Effector memory CD8-positive, alpha-beta T cell (primary cell): ENCODE measurements at places on chromosomes 1 and 21.

- DNase-seq = no peak
Measured at GRCh38 chr1:114676115-114676514, 6.3 kb upstream of the DENND2C start.

GRCh38 chr1:24101796-24102586 lies 9.9 kb downstream of the MYOM3 start:
- no peak for DNase-seq

DNA sequence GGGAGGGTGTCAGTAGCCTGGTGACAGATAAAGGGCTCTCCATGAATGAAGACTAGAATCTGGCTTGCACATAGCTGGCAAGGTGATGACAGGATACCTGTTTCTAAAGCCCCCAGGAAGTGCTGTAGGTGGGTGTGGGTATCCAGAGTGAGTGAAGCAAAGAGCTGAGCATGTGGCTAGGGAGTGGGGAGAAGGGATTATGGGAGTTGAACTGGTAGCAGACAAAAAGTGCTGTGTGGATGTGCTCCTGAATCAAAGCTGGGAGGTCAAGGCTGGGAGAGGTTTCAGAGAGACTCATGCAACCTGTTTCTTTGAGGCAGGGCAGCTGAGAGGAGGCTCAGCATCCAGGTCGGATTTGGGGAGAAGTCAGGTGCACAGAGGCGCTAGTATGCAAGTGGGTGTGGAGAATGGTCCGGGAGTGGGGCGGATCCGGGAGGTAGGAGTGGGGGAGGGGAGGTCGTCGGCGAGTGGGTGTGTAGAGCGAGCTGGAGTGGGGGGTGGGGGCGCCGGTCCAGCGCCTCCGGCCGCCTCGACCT lies 600 bp downstream of the ASTN1 start:
- DNase-seq = no peak

DNA sequence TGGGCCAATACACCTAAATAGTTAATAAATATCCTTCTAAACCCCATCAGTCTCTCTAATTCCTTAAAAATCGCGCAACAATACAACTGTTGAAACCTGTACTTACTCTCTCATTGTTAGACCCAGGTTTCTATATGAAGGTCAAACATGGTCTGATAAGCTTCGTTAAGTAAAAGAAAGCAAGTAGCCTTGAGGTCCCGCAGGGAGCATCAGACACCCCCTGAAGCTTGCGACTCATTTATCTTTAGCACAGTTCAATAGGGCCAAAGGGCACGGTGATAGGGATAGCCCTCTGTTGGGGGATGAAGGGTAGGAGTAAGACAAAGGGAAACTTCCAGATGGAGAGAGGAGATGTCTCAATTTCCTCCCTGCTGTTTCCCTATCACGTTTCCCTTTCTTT lies 27.3 kb upstream of the THEM4 start:
- DNase-seq = no peak

DNA sequence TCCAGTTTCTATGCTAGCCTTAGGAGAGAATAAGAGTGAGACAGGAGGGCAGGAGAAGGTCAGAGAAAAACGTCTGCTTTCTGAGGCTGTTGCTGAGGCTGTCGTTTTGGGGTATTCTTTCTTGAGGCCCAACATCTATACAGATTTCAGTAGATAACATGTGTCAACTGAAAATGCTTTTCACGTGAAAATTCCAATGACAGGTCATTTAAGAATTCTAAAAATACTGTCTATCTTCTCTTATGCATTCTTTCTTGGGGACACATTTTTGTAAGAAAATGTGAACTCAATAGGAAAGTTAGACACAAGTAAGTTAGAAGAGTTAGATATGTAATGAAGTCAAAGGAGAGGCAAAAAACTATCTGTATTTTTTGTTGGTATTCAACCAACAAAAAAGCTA lies 150.8 kb downstream of the TGFB2 start:
- DNase-seq = no peak

DNA sequence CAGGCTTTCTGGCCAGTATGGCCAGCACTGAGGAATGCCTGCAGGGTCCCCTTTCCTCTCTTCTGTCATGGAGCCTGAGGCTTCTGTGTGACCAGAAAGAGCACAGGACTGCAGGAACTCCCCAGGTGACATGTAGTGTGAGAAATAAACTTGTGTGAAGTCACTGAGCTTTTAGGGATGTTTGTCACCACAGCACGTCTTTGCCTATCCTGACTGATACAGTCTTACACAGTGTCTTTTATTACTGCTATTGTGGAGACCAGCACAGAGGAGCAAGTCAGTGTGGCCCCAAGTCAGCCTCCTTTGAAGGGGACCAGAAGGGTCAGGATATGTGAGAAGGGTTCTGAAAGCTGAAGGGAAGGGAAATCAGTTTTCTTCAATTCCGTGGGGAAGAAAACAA lies 102.5 kb downstream of the LAMC2 start:
- no peak for DNase-seq
